Central memory CD4-positive, alpha-beta T cell (primary cell): ENCODE measurements at places on chromosomes 3 and 15.

DNA sequence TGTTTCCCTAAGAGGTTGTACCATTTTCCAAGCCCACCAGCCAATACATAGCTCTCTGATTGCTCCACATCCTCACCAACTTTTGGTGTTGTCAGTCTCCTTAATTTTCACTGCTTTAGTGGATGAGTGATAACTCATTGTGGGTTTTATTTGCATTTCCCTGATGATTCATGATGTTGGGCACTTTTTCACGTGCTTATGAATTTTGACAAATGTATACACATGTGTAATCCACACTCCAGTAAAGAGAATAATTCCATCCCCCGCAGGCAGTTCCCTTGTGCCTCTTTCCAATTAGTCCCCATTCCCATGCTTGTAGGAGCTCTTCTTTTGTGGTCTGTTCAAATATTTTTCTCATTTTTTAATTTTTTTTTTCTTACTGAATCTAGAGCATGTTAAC lies 52.4 kb downstream of the ANP32A start:
- no peak for DNase-seq

- DNase-seq: peak; percentile 22
These were observed 6.3 kb upstream of the SCN5A start for GRCh38 chr3:38655708-38656300.

GRCh38 chr3:114154321-114154821 lies 24.5 kb downstream of the DRD3 start:
- no peak for DNase-seq

DNA sequence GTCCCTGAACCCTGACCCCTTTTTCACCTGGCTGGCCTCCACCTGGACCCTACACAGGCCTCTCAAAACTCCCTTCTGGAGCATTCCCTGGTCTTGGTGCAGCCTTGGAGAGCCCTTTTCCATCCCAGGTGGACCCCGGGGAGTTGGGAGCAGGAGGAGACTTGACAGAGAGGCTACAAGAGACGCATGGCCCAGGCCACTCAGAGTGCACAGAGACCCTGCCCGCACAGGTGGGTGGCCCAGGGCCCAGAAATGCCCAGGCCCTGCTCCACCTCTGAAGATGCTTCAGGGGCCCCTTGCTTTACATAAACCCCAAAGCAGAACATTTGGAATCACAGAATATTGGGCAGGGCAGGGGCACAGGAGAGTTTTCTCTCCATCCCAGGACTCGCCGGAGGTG lies 34.4 kb downstream of the CYP11A1 start:
- no peak for DNase-seq

- no peak for DNase-seq
These were observed 10.8 kb downstream of the GLYCTK start for GRCh38 chr3:52298149-52299098.

DNA sequence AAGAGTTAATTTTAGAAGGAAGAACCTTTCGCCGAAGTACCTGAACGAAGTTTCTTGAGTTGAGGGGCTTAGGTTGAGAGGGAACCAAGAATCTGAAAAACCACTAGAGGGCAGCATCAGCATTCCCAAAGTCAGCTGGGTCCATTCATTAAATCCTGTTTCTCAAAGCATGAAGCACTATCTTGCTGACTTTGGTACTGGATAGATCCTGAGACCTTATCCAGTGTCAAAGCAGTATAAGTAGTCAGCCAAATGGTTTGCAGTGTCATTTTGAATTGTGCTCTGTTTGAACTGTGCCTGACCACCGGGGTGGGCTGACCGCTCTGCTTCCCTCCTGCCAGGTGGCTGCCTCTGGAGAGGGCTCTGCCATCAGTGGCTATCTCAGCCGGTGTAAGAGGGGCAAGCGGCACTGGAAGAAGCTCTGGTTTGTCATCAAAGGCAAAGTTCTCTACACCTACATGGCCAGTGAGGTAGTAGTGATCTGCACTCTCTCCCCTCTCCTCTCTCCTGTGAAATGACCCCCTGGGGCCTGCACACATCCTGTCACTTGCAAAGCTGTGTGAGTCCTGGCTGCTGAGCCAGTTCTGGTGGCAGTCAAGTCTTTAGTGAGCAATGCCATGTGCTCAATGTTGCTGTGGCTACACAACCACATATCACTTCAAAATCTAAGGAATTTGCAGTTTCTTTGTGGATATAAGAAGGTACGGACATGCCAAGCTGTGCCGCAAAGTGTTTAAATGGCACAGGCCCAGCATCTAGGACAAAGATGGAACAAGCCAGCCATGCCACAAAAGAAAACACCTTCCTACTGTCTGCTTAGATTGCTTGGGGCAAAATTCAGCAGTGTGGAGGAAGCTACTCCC lies 21.4 kb upstream of the NR2C2 start:
- DNase-seq: peak; percentile 23

GRCh38 chr15:45795440-45796069 lies 160.7 kb downstream of the SQOR start:
- no peak for DNase-seq

- no peak for DNase-seq
These were observed 108.2 kb downstream of the ULK4 start for GRCh38 chr3:41853540-41854196.

GRCh38 chr3:7800006-7800780 lies 701.4 kb upstream of the LMCD1 start:
- peak; percentile 12 for DNase-seq

DNA sequence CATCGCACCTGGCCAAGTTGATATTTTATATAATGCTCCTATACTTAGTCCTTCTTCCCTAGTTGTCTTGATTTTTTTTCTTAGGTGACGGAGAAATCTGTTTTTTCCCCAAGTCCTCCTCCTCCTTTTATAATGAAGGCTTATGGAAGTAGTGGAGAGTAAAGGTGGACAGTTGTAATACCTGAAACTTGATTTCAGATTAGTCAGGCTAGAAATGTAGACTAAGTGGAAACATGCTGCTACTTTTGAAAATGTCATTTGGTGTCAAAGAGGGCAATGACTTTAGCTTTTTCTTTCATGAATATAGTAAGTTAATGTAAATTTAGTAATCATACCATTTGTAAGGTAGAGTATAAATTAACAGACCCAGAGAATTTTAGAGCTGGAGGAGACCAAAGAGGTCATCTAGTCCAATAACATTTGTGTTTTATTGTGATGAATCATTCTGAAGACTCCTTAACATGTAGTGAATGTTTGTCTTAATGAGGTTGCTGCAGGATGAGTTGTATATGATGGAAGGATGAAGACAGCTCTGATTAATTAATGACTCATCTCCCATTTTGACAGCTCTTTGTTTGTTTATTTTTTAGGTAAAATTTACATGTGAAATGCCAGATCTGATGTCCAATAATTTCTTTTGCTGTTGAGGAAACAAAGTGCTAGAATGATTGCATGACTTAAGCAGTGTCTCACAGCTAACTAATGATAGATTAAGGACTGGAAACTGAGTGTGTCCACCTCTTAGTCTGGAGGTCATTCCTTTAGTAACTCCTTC lies 8.7 kb downstream of the CTDSPL2 start:
- DNase-seq: no peak

- DNase-seq: no peak
These were observed 460.8 kb downstream of the ROBO2 start for GRCh38 chr3:77500721-77501120.

- DNase-seq: no peak
These were observed 112.4 kb downstream of the FRMD5 start for GRCh38 chr15:44082558-44083157.

GRCh38 chr3:57043518-57043917 lies 16.9 kb upstream of the SPATA12 start:
- DNase-seq: no peak

- peak; percentile 2 for DNase-seq
These were observed 976 bp downstream of the ABHD17C start for GRCh38 chr15:80695911-80696661.

GRCh38 chr3:132421832-132422231 lies 4.5 kb downstream of the DNAJC13 start:
- no peak for DNase-seq
